Hematopoietic multipotent progenitor cell (in vitro differentiated cells): ENCODE measurements at places on chromosomes 4 and X. TPM values are rescaled to one million over a fixed set of nuclear protein-coding genes. Genes with fewer than 3 reads are reported as not detected.

Gene CT55
- total RNA-seq: not detected

DNA sequence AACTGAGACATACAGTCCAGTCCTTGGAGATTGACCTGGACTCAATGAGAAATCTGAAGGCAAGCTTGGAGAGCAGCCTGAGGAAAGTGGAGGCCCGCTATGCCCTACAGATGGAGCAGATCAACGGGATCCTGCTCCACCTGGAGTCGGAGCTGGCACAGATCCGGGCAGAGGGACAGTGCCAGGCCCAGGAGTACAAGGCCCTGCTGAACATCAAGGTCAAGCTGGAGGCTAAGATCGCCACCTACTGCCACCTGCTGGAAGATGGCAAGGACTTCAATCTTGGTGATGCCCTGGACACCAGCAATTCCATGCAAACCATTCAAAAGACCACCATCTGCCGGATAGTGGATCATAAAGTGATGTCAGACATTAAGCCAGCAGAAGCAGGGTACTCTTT, 20.4 kb upstream of the FRMPD3 start:
- no peak for DNase-seq

GRCh38 chr4:137523329-137523728, 9.0 kb downstream of the PCDH18 start:
- DNase-seq: no peak

GRCh38 chr4:1019729-1020470, 8.5 kb downstream of the FGFRL1 start:
- DNase-seq: no peak

DNA sequence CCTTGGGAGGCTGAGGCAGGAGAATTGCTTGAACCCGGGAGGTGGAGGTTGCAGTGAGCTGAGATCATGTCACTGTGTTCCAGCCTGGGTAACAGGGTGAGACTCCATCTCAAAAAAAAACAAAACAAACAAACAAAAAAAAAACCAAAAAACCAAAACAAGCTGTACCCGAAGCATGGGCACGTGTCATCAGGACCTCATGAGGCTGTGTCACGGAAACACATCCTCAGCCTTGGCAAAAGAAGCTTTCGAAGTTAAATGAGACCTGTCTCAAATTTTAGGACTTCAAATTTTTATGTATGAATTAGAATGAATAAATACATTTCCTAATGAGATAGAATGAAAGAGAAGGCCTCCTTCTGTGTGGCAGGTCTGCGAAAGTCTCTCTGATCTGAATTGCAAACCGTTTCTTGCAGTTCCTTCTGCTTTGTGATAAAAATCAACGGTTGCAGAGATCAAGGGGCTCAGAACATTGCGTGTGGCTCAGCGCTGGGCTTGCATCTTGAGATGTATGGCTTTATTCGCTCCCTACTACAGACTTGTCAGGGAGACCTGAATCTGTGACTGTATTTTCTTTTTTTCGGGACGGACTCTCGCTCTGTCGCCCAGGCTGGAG, 19.5 kb upstream of the CRLF2 start:
- DNase-seq: no peak

- DNase-seq: no peak
These were observed 19.3 kb downstream of the NOA1 start for GRCh38 chr4:56958111-56958517.

Gene BBS12
- 1.6 TPM for total RNA-seq

DNA sequence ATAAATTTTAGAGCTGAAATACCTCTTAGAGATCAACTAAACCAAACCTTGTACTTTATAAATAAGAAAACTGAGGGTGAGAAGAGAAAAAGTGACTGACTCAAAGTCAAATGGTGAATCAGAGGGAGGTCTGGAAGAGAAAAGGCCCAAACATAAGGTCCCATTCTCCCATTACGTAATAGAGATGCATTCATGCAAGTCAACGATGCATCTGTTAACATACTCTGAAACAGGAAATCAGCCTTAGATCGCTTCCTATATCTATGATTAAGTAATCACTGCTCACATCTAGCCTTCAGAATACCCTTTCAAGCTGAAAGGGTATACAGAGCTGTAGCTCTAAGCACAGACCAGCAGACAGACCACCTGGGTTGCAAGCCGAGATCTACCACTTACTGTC, 6.5 kb downstream of the RNF150 start:
- no peak for DNase-seq

- no peak for DNase-seq
These were observed 25.9 kb upstream of the SMARCAD1 start for GRCh38 chr4:94181815-94182214.

Gene NIPAL1
- under 0.01 TPM for total RNA-seq

- no peak for DNase-seq
These were observed 67.4 kb upstream of the WDR1 start for GRCh38 chr4:10184041-10184440.
